ENCODE measurements at places on chromosomes 12 and 14.

DNA sequence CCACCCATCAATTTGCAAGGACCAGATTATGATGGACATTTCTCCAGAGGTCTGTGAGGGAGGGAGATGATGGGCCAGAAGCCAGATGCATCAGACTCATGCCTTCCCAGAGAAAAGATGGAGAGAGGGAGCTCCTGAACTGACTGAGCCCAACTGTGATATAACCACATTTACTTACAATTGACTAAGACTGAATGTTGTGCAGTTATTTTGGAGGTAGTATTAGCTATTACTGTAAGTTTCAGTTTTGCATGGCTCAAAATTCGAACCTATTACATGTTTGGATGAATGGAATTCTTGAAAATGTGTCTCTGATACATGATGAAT, 211.1 kb upstream of the SFSWAP start:
- no peak for DNase-seq

- no peak for DNase-seq
These were observed 861 bp upstream of the SLC48A1 start for GRCh38 chr12:47772094-47772660.

- no peak for DNase-seq
These were observed 283.1 kb downstream of the CACNA1C start for GRCh38 chr12:2335916-2336315.

DNA sequence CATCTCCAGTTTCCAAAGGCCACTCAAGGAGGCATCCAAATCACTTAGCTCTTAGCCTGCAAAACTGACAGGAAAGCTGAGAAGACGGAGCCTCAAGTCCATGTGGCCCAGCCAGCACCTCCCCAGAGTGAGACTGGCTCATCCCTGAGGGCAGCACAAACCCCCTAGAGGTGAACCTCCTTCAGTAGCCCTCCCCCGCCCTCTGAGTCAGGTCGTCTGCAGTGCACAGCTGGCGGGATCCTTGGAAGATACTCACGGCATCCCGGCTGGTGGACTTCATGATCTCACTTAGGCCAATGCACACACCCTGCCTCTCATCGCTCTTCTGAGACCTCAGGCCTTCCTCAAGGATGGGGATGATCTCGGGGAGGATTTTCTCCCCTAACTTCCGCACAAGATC, 24.1 kb upstream of the RAB35 start:
- DNase-seq, result no peak

- no peak for DNase-seq
These were observed 27.8 kb downstream of the GPHB5 start for GRCh38 chr14:63290741-63291430.
